ENCODE measurements at places on chromosomes 11 and 22. TPM values are rescaled to one million over a fixed set of nuclear protein-coding genes. Genes with fewer than 3 reads are reported as not detected.

ZNF408 gene
- total RNA-seq = 11.2 TPM

MUC6 gene
- not detected for total RNA-seq

CD248 gene
- total RNA-seq = 29.1 TPM

ASPHD2 gene
- total RNA-seq = 2.6 TPM

GDPD4 gene
- not detected for total RNA-seq

VSIG10L2 gene
- 0.39 TPM for total RNA-seq

RAC2 gene
- 5.4 TPM for total RNA-seq

TIRAP gene
- 7.4 TPM for total RNA-seq

SLC5A1 gene
- not detected for total RNA-seq

NTM gene
- total RNA-seq = 11.8 TPM

CD3G gene
- total RNA-seq = not detected

C11orf21 gene
- 0.43 TPM for total RNA-seq

MRGPRF gene
- total RNA-seq = 26.2 TPM

OR8D4 gene
- total RNA-seq = 0.32 TPM

Measured in articular chondrocyte of knee joint (primary cell).